ENCODE measurements at places on chromosomes 5 and 9.
A peak's percentile ranks its signal among the peaks of the same experiment; 100 is the strongest.

DNA sequence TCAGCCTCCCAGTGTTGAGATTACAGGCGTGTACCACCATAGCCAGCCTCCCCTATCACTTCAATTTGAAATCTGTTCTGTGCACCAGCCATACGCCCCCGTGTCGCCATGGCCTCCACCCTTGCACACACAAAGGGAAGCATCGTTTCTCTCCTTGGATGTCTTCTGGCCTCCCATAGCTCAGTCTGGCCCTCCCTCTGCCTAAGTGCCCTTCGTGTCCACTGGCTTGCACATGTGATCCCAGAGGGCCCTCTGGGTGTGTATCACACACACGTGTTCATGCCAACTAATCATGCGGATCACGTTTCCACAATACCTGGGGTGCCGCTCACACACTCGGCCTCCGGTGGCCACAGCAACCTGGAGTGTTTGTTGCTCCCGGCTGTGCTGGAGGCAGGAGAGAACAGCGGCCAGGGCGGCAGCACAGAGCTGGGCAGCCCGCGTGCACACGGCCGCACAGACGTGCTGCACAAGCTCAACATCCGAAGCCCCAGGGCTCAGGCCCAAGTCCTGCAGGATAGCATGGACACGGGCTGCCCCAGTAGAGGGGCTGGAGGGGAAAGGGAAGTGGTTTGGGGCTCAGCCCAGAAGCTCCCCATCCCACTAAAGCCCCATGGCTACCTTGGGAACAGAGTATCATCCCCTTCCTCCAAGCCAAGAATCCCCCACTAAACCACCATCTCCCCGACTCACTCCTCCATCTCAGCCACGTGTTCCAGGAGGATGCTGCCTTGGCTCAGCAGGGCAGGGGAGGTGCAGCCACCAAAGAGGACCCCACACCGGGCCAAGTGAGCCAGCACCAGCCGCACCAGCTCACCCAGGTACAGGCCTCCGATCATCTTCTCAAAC is 10.9 kb downstream of the HK3 start:
- DNase-seq: no peak

DNA sequence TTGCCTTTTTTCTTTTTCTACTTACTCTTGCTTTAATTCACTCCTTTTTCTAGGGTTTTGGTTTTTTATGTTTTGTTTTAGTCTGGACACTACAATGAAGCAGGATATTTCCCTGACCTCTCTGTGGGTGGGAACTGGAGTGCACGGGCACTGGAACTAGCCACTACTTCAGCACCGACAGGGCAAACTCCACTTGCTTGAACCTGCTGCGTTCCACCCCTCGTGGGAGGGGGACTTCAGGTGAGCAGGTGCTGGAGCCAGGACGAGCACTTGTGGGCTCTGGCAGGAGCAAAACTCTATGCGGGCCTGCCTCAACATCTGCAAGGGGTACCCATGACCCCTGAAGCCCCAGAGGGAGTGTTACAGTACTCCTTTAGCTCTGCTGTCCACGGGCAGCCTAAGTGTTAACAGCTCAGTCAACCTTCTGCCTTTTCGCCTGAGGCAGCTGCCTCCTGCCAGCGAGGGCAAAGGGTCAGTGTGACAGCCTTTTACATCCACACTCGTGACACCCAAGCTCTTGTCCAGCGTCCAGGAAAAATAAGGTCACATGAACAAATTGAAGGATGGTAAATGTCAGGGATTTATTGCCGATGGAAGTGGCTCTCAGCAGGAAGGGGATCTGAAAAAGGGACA is 144.1 kb upstream of the NFIL3 start:
- no peak for DNase-seq

DNA sequence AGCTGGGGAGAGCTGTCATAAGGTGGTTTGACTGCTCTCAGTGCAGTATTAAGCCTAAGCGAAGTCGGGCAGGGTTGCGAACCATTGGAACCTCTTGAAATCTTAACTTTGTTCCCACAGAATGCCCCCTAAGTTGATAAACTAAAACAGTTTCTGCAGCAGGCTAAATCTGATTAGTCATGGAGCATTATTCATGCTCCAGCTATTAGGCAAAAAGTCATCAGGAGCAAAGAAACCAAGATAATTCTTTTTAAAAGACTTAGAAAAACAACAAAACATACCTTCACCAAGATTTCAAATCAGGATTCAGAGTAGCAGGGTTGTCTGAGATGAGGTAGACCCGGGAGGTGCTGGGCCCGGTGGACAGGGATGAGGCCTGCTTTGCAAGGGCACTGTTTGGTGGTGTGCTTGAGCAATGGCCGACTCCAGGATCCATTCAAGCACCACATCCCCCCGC is 69.9 kb upstream of the PLPP1 start:
- no peak for DNase-seq

DNA sequence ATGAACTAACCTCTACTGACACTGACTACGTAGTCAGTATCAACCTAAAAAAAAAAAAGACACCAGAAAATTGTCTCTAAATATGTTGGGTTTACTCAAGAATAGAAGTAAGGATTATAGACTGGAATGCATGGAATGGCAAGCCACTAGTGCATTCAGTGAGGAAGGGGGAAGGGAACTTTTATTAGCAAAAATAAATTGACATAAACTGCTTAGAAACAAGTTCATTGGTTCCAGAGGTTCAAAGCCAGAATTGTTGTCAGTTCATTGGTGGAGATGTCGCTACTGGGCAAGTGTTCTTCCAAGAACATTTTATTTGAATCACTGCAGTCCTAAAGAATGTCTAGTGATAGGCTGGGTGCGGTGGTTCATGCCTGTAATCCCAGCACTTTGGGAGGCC is 26.1 kb upstream of the AOPEP start:
- no peak for DNase-seq

GRCh38 chr5:72325566-72326305 is 5.6 kb downstream of the PTCD2 start:
- DNase-seq: peak; percentile 40

DNA sequence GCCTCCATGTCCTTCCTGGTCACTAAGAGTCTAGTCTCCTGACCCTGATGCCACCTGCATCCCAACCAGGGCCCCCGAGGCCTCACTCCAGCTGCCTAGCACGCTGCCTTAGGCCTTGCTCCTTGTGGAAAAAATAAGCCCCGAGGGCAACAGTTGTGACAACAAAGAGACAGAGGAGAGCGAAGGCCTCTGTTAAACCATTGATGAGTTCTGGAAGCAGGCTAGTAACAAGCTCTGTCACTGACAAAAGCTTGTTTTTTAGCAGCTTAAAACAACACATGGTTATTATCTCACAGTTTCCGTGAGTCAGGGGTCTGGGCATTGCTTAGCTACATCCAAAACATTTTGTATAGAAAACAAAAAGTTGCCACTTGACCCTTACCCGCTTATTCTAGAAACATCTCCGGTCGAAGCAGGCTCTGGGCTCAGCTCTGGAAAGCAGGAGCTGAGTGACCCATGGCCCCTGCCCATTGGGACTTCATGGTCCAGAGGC is 48.2 kb upstream of the TBC1D2 start:
- DNase-seq: no peak

DNA sequence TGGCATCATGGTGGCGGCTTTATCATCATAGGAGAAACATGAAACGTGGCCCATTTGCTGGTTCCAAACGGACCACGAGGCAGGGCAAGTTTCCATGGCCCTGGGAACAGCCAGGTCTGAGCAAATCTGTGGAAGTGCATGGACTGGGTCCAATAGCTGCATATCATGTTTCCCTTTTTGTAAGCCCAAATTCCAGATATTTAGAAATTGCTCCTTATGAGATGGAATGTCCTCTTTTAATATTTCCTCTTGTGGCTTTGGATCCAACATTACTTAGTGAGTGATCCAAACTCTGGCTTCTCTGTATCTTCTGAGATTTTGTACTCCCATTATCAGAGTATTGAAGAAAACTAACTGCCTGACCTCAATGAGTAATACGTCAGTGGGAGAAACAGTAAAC is 79.8 kb upstream of the FBXL7 start:
- no peak for DNase-seq

GRCh38 chr5:54946306-54946819 is 39.0 kb downstream of the ESM1 start:
- no peak for DNase-seq

- DNase-seq: no peak
These were observed 40.8 kb downstream of the NAIF1 start for GRCh38 chr9:128026255-128026772.

DNA sequence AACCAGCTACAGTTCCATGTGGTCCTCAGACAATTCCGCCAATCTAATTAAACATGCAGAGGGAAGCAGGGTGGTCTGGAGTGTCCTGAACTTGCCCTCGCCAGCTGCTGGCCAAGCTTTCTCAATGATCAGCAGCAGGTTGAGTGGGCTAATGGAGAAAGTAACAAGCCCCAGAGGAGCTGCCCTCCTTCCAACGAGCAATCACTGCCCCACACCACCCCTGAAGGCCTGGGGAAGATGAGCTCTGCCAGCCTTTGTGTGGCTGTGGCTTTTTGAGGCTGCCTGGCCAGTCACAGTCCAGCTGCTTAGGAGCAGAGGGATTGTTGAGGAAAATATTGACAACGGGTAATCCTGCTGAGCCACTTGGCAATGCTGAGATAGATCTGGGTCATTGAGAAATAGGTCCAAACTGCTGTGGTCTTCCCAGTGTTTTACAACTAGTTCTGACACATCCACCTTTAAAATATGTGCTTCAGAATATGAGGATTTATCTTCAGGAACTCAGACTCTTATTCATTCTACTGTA is 107.3 kb downstream of the CD180 start:
- no peak for DNase-seq

- DNase-seq: no peak
These were observed 3.5 kb upstream of the CNTFR start for GRCh38 chr9:34592895-34593601.

GRCh38 chr9:128735373-128735772 is 11.4 kb upstream of the ZDHHC12 start:
- DNase-seq: no peak

- no peak for DNase-seq
These were observed 241.4 kb downstream of the CSNK1G3 start for GRCh38 chr5:123753180-123753936.

GRCh38 chr5:42500003-42500599 is 76.9 kb downstream of the GHR start:
- DNase-seq: no peak

- DNase-seq: no peak
These were observed 39.7 kb downstream of the DNAJB5 start for GRCh38 chr9:35029241-35029640.

DNA sequence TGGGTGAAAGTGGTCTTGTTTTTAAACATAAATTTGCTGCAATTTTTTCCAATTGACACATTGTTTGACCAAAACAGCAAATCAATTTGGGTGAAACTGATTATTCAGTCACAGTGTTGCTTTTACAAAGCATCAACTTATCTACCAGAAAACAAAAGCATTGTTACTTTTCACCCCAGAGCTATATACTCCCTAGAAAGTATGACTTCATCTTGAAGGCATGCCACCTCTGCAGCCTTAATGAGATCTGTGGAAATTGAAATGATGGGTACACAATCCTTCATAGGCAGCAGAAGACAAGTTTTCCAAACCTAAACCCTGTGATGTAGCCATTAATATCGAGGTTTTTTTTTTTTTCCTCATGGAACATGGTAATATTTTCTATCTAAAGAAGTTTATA is 615.9 kb downstream of the CHSY3 start:
- DNase-seq: no peak

- DNase-seq: peak; percentile 95
These were observed 59.6 kb upstream of the SPATA31C2 start for GRCh38 chr9:88197781-88198340.

GRCh38 chr5:107217721-107218130 is 453.0 kb downstream of the EFNA5 start:
- no peak for DNase-seq

DNA sequence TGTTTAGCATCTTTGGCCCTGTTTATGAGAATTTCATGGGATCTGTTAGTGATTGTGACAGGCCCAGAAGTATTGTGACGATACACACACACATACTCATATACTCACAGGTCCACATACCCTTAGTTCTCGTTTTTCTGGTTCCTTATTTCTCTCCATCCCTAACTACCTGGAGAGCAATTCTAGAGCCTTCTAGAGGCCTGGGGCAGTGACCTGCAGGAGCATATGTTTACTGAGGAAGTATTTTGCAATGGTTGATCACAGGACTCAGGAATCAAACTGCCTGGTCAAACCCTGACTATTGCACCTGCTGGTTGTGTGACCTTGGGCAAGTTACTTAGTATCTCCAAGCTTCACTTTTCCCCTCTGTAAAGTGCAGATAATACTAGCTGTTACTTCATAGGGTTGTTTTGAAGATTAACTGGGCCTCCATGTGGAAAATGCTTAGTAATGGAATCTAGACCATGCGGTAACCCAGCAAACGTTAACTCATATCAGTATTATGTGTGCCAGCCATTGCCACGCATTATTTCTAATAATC is 8.7 kb downstream of the PAPPA start:
- no peak for DNase-seq

- DNase-seq: no peak
These were observed 30.2 kb downstream of the SLC46A2 start for GRCh38 chr9:112860451-112860850.

DNA sequence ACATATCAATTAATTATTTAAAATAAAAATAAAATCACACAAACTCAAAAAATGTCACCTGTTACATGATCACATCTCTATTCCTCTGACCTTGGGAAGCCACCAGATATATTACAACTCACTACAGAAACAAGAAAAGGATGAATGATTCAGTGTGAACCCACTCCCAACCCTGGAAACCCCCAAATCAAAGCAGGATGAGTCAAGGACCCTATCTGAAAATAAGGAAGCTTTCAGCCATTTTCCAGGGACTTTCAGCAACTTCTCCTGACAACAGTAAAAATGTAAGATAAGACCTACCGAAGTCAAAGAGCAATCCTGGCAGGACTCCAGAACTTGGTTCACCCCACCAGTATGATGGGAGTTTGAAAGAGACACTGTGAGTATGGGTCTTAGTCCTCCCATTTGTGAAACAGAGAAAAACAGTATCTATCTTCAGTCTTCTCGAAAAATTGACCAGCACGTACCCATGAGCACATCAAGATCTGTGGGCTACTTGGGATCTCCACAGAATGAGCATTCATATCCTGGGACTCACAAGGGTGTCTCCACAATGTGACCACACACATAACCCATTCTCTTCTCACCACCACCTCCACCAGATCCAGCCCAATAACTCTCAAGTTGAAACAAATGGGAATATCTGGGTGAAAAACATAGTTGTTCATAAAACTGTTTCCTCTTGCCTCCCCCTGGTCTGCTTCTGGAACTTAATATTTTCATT is 9.9 kb downstream of the NRG2 start:
- no peak for DNase-seq

DNA sequence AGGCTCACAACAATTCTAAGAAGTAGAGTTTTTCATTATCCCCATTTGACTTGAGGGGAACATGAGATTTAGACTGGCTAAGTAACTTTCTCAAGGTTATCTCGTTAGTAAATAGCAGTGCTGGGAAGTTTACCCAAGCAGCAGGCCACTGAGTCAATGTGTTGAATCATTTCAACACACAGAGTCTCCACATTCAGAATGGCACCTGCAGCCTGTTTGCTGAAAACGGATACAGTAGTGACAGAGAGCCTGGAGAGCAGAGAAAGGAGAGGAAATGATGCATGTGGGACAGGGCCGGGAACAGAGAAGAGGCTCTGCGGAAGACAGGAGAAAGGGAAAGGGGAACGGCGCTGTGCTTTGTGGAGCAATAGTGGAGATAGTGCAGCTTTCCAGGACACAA is 33.5 kb upstream of the ZSWIM6 start:
- no peak for DNase-seq

Measured in BJ (cell line).